ENCODE measurements at places on chromosomes 7 and 10.

GRCh38 chr10:19874190-19874589 is 58.0 kb downstream of the PLXDC2 start:
- no peak for DNase-seq

DNA sequence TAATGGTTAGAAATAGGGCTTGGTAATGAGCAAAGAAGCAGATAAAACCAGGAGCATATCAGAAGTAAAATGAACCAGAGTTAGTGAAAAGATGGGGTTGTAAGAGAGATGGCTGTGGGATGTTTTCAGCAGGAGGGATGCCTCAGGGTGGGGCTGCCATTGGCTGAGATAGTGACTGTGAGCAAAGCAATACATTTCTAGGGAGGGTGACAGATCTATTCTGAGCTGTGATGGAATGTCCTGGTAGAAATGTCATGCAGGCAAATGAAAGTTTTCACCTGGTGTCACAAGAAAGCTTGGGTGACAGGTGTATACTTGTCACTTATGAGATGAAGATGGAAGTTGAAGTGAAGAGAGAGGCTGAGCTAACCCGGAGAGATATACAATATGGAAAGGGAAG is 435.9 kb downstream of the TNS3 start:
- no peak for DNase-seq

GRCh38 chr7:105578496-105578895 is 2.8 kb downstream of the EFCAB10 start:
- DNase-seq, result no peak

- DNase-seq, result no peak
Observed at GRCh38 chr10:122495406-122496340, 34.3 kb downstream of the HTRA1 start.

DNA sequence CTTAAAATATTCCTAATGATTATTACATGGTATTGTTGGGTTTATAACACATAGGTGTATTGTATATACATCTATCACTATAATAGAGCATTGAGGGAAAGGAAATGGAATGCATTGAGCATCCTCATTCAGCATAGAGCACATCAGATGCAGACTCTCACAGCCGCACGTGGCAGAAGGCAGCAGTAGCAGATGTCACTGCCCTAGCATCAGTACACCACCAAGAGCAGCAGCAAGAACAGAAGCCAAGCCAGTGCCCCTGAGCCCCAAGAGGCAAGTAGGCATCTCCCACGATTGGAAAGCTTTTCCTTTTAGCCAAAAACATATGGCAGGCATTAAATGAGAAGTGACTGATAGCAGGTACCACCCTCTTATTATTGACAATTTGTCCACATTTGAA is 510.0 kb downstream of the TNS3 start:
- no peak for DNase-seq

DNA sequence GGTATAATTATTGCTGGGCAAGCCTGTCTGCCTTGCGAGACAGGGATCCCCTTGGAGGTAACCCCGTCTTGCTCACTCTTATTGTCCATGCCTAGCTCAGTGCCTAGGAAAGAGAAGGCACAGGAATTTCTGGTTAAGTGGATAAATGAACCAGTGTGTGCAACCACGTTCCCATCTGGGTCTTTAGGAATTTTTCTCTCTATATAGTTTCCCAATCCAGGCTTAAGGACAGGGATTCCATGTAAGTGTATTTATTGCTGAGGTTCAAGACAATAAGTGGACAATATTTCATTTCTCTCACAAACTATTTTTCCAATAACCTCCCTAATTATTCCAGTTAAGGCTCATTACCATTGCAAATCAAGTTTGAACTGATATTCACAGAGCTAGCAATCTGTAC is 8.9 kb upstream of the ADAM12 start:
- DNase-seq, result no peak

DNA sequence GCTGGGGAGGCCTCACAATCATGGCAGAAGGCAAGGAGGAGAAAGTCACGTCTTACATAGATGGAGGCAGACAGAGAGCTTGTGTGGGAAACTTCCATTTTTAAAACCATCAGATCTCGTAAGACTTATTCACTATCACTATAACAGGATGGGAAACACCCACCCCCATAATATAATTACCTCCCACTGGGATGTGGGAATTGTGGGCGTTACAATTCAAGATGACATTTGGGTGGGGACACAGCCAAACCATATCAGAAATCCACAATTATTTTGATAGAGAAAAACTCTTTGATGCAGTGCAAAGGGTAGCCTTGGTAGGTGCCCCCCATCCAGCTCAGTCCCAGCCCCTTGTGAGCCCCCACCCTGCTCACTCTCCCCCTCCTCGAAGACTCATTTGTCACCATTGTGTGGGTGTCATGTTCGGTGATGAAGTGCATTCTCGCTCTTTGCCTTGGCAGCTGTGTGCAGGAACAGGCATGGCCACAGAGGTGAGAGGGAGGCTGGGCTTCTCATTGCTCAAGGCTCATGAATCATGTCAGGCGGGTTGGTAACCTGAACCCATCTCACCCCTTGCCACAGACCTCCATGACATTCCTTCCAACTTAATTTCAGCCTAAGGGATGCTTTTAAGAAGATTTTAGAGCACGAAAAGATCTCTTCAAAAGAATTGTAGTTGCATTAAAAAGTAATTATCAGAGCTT is 75.9 kb downstream of the BUB3 start:
- DNase-seq, result no peak

GRCh38 chr10:33229252-33229948 is 105.1 kb downstream of the NRP1 start:
- no peak for DNase-seq

DNA sequence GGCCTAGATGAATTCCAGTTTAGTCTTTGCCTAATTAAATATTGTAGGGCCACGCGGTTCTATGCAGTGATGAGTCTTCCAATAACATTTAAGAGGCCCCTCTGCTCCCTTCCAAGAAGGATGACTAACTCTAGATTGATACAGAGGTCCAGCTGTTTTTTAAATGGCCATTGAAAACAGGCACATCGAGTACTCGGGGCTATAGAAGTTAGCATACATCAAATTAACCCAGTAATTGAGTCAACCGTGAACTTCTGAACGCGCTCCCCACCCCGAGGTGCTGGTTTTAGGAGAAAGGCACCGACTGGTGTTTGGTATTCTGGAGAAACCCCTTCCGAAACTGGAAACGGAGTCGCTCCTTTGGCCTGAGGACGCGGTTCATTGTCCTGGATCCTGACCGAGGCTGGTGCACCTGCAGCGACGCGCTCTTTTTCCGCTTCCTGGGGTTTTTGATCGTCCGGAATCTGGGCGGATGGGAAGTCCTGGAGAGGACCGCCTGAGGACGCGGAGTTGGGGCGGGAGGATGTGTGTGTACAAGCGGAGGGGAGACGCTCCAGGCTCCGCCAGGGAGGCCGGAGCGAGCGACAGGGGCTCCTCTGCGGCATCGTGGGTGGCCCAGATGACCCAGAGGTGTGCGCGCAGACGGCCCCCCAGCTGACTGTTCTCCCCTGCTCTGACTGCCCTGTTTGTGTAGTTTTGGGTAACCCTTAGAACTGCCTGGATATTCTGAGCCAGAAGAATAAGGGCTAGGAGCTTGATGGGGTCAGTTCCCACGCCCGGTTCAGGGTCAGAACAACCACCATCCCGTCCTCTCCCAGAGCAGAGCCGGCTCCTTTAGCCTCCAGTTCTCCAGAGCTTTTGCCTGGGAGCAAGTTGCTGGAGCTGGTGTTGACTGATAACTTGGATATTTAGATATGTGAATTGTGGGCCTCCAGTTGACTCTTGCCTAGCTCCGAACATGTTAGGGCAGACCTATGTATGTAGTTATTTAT is 711 bp downstream of the FAM221A start:
- DNase-seq, result peak; percentile 91

DNA sequence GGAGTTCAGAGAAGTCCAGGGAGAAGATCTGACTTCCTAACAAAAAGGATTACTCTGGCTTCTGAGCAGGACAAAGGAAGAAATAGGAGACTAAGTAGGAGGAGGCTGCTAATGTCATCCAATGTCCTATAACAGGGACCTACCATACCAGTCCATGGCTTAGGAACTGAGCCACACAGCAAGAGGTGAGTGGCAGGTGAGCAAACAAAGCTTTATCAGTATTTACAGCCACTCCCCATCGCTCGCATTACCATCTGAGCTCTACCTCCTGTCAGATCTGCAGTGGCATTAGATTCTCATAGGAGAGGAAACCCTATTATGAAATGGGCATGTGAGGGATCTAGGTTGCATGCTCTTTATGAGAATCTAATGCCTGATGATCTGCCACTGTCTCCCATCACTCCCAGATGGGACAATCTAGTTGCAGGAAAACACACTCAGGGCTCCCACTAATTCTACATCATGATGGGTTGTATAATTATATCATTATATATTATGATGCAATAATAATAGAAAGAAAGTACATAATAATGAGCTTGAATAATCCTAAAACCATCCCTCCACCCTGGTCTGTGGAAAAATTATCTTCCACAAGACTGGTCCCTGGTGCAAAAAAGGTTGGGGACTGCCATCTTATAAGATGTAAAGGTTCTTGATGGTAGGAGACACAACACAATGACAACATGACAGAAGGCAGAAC is 487.4 kb downstream of the PLXDC2 start:
- DNase-seq, result no peak

DNA sequence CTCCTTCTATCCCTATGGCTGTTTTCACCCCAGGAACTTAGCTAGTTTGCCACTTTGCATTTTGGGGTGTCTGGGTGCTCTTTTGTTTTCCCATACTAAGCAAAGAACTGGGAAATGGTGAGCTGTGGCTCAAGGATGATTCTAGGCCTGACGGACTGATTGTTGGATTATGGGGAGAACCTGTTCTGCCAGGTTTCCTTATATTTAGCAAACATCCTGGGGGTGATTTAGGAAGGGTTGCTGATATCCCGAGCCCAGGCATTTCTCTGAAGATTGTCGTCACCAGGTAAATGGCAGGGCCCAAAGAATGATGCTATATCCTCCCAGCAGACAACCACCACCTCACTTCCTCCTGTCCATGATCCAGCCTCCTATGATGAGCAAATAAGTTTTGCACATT is 72.1 kb upstream of the GRB10 start:
- DNase-seq, result no peak

GRCh38 chr10:88528806-88529570 is 54.1 kb downstream of the RNLS start:
- DNase-seq, result no peak

- no peak for DNase-seq
Observed at GRCh38 chr7:150842716-150843115, 9.6 kb upstream of the AOC1 start.

DNA sequence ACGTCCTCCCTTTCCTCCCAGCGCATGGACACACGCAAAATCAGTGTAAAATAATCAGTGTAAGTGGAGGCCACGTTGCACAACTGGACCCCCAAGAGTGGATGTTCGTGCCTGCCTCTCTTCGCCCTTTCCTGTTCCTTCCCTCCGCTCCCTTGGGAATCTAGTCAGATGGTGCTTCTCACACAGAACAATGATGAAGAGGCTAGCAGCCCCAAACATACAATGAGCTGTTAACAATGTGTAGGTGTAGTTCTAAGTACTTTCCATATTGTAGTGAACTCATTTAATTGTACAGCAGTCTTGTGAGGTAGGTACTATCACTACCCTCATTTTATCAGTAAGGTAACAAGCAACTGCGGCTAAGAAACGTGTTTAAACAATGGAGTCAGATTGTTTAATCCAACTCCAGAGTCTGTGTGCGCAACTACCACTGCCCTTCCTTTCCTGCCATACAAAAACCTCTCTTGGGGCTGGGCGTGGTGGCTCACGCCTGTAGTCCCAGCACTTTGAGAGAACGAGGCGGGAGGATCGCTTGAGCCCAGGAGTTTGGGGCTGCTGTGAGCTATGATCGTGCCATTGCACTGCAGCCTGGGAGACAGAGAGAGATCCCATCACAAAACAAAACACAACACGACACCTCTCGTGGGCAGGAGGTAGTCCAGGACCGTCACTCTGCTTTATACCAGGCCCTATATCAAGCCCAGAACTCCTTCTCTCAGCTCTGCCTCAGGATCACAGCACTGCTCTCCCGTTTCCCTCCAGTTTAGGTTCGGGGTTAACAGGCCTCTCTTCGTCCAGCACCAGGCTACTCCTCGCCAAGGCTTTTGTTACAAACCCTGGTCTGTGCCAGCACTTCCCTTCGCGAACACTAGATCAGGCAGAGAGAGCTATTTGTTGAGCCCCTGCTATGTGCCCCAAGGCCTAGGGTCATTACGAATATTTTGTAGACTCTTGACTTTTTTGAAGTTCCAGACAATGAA is 1.1 kb downstream of the FKBP9 start:
- DNase-seq, result peak; percentile 77

DNA sequence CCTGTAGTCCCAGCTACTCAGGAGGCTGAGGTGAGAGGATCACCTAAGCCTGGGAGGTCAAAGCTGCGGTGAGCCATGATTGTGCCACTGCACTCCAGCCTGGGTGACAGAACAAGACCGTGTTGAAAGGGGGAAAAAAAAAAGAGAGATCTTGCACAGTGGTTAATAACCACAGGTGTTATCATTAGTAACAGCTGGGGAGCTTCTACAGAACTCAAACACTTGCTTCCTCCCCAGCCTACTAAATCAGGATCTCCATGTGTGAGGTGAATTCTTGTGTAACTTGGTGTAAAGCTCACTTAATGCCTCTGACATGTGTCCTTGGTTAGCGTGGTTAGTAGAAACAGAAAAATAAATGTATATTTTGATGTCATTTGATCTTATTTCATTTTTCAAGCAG is 43.9 kb upstream of the BMS1 start:
- no peak for DNase-seq

GRCh38 chr7:155173905-155174304 is 103.8 kb downstream of the HTR5A start:
- DNase-seq, result no peak

- peak; percentile 96 for DNase-seq
Observed at GRCh38 chr7:7968544-7969305, at the start of gene GLCCI1. TSS of gene GLCCI1 (plus strand) at chr7:7968796. CDS start at chr7:7969351, 555 bp downstream.

- no peak for DNase-seq
Observed at GRCh38 chr7:117445206-117445605, 17.9 kb upstream of the ASZ1 start.

DNA sequence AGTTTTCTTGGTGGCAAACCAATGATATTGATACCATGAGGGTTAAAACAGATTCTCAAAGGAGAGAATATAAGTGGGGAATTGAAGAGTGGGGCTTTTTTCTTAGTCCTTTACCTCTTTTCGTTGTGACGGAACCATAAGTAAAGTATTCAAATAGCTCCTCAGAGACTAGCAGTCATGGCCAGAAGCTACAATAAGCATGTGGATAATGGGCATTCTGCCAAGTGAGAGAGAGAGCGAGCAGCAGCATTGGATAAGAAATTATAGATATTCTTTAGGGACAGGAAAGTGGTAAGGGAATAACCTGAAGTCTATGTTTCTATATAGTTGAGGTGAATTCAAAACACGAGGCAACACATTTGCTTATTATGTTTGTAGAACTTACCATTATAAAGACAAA is 235.1 kb downstream of the SEMA3E start:
- DNase-seq, result peak; percentile 76

All from NCI-H526 (cell line).